Bronchial smooth muscle cell (primary cell): ENCODE measurements at places on chromosomes 2 and 18. TPM values are rescaled to one million over a fixed set of nuclear protein-coding genes. Genes with fewer than 3 reads are reported as not detected.

TDRD15 gene
- not detected in 2 replicates for total RNA-seq

SPP2 gene
- total RNA-seq, result 0.16 TPM in 1 of 2 replicates, not detected in the other

CYBRD1 gene
- 265 and 454 TPM in 2 replicates for total RNA-seq

ELOA2 gene
- total RNA-seq, result under 0.01 TPM in 1 of 2 replicates, not detected in the other

TPO gene
- not detected in 2 replicates for total RNA-seq
